Calu3 (cell line): ENCODE measurements at places on chromosomes 3 and 15. TPM values are rescaled to one million over a fixed set of nuclear protein-coding genes. Genes with fewer than 3 reads are reported as not detected.

GRCh38 chr3:58085616-58086015, 77.4 kb downstream of the FLNB start:
- no peak for DNase-seq

The ZIC1 gene
- not detected in 2 replicates for total RNA-seq

DNA sequence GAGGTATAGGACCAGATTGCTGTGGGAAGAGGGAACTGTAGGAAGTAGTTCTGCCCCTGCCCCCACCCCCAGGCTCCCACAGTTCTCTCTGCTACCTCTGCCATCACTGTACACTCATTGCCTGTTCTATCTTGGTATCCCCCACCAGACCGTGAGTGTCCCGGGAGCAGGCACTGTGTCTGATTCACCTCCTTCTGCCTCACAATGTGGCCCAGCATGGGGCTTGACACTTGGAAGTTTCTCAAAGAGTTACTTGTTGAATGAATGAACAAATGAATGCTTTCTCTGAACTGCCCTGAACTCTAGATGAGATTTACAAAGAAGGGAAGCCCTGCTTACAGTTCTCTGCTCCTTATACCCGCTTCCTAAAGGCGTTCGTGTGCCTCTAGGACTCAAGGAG, 27.1 kb upstream of the PIK3CB start:
- peak; percentile 13 for DNase-seq

GRCh38 chr3:75294124-75294523, 370.0 kb upstream of the FRG2C start:
- peak; percentile 12 for DNase-seq

The SAMD7 gene
- total RNA-seq = not detected in 2 replicates

The ZXDC gene
- total RNA-seq = 62.3 and 63.8 TPM in 2 replicates

DNA sequence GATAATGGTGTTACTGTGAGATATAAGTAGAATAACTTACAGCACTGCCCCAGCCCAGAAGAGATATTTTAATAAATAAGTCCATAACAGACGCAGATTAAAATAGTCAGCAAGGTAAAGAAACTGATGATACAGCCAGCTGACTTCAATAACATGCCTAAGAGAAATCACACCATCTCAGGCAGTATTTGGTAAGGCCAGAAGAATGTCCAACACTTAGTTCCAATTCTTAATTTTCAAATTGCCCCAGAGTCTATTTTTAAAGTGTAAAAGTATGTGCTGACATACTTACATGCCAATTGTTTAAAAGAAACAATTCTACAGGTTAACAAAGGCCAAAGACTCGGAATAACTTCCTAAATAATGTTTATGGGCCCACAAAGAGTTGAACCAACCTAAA, 1.6 kb downstream of the GNB4 start:
- DNase-seq = no peak

- DNase-seq = no peak
Measured at GRCh38 chr3:140532793-140533330, 145.0 kb upstream of the TRIM42 start.

DNA sequence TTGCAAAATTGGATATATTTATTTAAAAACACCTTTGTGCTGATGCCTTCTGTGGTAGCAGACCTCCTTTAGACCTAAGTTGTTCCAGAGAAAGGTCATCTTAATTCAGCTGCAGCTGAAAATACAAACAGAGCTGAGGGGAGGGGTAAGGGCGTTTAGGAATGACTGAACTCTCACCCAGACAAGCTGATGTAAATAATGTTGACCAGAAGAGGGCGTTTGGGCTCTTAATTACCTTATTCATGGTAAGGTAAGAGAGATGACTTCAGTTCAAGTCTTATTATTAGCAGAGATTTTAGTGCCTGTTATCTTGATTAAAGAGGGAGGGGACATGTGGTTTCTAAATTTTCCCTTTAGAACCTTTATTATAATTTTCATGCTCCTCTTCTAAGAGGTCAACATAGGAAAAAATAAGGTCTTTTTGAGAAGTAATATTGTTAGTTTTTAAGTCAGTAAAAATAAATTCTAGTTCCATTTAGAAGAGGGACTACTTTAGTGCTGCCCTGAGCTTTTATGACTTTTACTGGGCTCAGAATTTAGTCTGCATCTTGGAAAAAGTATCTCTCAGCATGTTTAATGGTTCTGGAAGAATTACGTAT, 46.3 kb downstream of the GPR171 start:
- DNase-seq = peak; percentile 63

- no peak for DNase-seq
Measured at GRCh38 chr15:84761607-84762131, 13.3 kb downstream of the ZNF592 start.

The ANKRD63 gene
- 0.56 TPM in 1 of 2 replicates, not detected in the other for total RNA-seq

The CCR1 gene
- total RNA-seq = 0.87 and 2.2 TPM in 2 replicates

The IMPG2 gene
- total RNA-seq = 0.50 and 0.78 TPM in 2 replicates

DNA sequence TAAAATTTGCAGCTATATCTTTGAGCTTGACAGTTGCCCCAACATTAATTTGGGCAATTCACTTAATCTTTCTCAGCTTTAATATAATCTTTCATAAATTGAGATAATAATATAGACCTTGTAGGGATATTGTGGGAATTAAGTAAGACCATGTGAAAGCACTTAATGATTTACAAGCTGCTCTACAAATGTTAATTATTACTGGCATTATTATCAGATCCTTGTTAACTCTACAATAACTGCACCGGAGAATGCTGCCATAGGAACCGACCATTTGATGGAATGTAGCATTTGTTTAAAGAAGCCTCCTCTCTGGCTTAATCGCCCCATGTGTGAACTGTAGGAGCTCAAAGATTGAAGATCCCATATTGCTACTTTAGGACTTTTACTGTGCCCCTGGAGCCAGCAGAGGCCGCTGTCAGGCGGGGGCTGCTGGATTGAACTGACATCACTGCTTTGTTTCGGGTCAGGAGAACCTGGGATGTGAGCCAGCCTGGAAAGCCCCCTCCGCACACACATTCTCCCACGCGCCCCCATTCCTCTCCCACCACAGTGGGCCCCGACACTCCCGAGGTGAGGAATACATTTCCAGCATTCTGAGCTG, 154.2 kb upstream of the TNIK start:
- peak; percentile 68 for DNase-seq

- no peak for DNase-seq
Measured at GRCh38 chr3:46890132-46890531, 12.6 kb downstream of the PTH1R start.

DNA sequence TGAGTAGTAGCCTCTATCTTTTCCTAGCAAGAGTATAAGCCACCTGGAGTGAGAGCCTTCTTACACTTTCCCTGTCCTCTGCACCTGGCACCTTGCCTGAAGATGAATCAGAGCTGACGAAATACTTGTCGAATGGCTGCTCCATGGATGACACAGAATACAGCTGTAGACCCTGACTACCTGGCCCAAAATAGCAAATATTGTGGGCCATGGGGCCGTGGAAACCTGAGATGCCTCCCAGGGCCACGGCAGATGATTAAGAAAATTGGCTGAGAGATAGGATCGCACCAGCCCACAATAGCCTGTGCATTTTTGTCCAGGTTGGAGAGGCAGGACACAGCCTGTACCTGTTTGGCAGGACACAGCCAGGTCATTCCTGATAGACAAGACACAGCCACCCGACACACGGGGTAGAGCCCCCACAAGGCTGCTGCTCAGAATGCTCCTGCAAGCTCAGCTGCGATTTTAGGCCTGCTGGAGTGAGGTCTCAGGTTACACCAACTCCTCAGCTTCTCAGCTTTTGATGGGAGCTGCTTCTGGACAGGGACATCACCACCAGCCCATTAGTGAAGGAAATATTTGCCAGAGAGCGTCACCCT, 22.9 kb upstream of the TPM1 start:
- DNase-seq = peak; percentile 88

The GMNC gene
- total RNA-seq = 0.24 and 0.29 TPM in 2 replicates

The MYO5C gene
- 48.1 and 48.4 TPM in 2 replicates for total RNA-seq

DNA sequence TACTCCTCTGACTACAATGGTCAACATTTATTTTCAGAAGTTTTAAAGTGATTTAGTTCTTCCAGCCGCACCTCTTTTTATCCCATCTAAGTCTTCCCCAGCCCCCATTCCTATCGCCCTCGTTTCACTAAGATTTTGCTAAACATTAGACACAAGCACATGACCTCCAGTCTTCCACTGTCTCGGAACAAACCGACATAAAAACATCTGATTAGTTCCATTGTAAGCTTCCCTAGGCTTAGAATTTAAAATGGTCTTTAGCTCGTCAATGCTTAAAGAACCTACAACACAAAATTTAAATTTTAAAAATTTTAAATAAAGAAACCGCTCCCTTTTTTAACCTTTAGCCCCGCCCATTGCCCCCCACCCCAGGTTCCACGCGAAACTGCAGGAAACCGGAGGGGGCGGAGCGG, 284 bp upstream of the TSC22D2 start:
- no peak for DNase-seq

DNA sequence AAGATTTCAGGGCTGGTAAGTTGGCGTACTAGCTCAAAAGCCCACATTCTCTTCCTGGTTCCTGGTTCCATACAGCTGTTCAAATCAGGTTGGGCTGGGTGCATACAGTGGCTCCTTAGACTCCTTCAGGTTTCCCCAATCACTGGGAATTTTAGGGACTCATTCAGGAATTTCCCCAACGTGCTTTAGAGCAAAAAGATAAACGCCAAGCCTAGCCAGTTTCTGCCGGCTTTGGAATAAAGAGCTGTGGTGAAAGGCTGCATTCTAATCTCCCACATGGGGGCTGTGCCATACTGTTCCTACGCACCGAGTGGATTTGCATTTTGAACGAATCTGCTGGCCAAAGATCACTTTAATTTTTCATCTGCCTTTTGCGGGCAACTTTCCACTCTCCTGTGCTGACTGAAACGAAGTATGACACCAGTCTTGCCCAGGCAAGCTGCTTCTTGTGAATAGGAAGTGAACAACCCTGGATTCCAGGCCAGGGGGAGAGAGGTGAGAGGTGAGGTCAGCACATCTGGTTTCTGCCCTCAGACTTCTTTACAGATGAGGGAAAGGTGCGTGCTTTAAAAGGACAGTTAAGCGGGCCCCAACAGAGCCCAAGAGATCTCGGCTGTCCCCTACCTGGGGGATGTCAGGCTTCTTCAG, 184.2 kb upstream of the PDZRN3 start:
- DNase-seq = no peak

The WDR72 gene
- 3.7 and 3.9 TPM in 2 replicates for total RNA-seq

- no peak for DNase-seq
Measured at GRCh38 chr3:195806211-195806915, 5.4 kb downstream of the MUC4 start.

DNA sequence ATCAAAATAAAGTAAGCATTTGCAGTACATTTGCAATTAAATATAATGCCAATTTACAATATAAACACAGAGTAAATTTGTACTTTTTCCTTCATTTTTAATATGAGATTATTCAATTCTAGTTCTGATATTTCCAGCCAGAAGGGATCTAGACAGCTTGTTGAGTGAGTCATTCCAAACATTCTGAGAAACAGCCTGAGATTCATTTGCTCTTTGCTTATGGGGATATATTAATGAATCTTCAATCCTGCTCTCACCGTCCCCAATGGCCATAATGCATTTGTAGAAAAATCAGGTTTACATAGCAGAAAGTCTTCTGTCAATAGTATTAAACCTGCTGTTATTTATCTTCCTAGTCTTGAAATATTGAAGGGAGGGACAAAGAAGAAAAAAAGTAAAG, 554.2 kb downstream of the TUSC7 start:
- no peak for DNase-seq

DNA sequence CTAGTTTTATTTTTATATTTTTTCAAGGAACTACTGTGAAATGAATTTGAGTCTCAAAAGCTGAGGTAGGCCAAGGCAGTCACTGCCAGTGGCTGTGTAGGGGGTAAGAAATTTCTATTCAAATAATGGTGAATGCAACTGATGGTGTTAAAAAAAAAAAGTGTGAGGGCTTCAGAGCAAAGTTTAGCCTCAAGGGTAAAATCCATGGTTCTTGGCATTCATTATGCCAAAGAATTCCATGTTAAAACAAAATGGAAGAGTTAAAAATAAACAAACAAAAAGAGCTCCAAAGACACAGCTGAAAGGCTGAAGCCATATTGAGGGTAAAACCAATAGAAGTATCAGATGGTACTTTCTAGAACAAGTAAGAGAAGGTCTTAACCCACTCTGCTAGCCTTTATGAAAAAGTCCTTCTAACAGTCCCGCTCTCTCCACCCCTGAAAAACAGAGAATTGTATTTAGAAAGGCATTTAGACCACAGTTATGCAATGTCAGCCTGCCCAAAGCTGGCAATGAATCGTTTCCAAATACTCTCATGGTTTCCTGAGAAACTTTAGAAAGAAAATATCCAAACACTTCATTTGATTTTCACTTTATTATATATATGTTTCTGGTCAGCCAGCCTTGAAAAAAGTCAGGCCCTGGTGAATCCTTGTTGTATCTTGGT, 158.4 kb upstream of the GMNC start:
- DNase-seq = no peak
